Stimulated activated CD4-positive, alpha-beta T cell treated with anti-CD3 and anti-CD28 coated beads, Interleukin-1b, Interleukin-23, amount 100 ng/mL, for 1 hour (primary cell): ENCODE measurements at places on chromosomes 3 and 15.

- DNase-seq, result no peak
Observed at GRCh38 chr15:31392761-31393401, 66.2 kb downstream of the KLF13 start.

- DNase-seq, result no peak
Observed at GRCh38 chr3:161549261-161549660, 52.7 kb downstream of the OTOL1 start.

GRCh38 chr3:112759681-112760080 lies 87.0 kb downstream of the CD200R1L start:
- no peak for DNase-seq

- no peak for DNase-seq
Observed at GRCh38 chr15:81475926-81476325, 101.9 kb upstream of the TMC3 start.

- DNase-seq, result no peak
Observed at GRCh38 chr3:122974764-122975162, 52.8 kb downstream of the SEMA5B start.

GRCh38 chr3:132368962-132369361 lies 48.3 kb upstream of the DNAJC13 start:
- DNase-seq, result no peak

DNA sequence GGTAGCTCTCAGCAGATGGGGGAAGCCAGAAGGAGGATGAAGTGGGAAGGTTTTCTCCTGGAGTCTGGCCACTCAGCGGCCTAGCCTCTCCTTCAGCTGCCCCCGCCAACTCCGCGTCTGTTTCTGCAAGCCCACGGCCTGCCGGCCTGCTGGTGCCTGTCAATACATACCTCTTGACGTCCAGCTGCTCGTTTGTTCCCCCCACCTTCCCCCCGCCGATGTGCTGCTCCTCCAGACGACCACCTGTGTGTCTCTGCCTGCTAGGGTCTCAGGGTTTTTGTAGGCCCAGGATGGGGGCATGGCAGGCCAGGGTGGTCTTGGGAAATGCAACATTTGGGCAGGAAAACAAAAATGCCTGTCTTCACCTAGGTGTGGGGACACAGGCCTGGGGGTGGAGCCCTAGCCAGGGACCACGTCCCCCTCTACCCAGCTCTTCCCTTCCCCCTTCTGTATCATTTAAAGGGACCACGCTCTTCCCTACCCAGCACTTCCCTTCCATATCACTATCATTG lies 137.8 kb downstream of the ALCAM start:
- DNase-seq, result no peak

DNA sequence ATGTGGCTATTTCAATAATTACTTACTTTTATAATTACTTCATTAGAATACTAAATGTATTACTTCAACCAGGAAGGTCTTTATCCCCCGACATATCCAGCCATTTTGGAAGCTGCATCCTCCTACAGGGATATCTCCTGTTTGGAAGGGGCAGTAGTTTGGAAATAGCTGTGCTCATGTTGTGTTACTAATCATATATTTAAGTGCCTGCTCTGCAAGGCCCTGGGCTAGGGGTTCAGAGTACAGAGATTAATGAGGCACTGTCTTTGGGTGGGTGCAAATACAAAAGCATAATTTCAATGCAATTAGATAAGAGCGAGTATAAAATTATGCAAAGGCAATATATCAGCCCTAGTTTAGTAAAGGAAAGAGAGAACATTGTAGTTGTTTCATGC lies 146.3 kb upstream of the RARB start:
- DNase-seq, result no peak

- no peak for DNase-seq
Observed at GRCh38 chr15:92365084-92365483, 28.6 kb upstream of the ST8SIA2 start.

DNA sequence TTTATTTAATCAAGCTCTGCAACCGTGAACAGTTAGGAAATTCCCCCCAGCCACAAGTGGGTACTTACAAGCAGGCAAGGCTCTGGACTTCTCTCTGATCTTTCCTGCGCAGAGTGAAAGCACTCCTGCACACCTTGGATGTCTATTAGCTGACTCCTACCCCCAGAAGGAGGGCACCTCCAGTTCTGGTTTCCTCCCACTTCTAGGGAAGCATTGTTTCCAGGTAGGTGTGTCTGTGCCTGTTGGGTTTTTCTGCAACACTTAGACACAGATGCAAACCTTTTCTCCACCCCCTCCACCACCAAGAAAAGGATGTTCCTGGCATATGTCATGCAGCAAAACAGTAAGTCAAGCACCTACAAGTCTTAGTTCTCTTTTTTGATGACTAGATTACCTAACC lies at the start of gene ZBED2:
TSS of gene ZBED2 (minus strand) at position 115 of the 400 bp plus-strand sequence. CDS start 1,145 bp downstream, outside the sequence.
- DNase-seq, result no peak

- DNase-seq, result no peak
Observed at GRCh38 chr3:24047513-24047912, 102.4 kb downstream of the NR1D2 start.

GRCh38 chr3:74001436-74001835 lies 376.7 kb upstream of the PDZRN3 start:
- no peak for DNase-seq

DNA sequence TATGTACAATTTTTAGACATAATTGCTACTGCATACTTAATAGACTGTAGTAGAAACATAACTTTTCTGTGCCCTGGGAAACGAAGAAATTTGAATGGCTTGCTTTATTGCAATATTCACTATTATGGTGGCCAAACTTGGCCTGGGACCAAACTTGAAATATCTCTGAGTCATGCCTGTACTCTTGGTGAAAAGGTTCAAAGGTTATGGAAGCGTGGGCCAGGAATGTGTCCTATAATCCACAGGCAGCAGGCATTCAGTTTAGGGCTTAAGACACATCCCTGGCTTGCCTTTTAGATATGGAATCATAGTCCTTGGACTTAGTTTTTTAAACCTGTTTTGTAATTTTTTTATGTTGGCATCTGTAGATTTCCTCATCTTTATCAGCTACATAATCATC lies 124.3 kb downstream of the LRIG1 start:
- DNase-seq, result no peak

GRCh38 chr3:57043518-57043917 lies 16.9 kb upstream of the SPATA12 start:
- DNase-seq, result no peak

DNA sequence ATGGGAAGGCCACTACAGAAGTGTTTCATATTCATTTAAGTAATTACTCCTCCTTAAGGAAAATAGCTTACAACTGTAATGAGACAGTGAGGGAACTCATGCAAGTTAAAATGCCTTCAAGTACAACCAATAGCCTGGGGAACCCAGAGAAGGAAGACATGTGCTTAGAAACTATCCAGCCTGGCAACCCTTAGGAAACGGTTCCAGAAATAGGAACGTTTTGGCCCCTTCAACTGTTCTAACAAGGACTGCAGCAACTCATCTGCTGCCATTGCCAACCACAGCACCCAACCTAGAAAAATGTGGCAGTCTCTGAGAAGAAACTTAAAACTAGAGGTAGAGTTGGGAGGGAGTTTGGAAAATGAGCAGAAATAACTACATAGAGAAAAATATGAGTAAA lies 147.5 kb upstream of the STRIT1 start:
- DNase-seq, result no peak

DNA sequence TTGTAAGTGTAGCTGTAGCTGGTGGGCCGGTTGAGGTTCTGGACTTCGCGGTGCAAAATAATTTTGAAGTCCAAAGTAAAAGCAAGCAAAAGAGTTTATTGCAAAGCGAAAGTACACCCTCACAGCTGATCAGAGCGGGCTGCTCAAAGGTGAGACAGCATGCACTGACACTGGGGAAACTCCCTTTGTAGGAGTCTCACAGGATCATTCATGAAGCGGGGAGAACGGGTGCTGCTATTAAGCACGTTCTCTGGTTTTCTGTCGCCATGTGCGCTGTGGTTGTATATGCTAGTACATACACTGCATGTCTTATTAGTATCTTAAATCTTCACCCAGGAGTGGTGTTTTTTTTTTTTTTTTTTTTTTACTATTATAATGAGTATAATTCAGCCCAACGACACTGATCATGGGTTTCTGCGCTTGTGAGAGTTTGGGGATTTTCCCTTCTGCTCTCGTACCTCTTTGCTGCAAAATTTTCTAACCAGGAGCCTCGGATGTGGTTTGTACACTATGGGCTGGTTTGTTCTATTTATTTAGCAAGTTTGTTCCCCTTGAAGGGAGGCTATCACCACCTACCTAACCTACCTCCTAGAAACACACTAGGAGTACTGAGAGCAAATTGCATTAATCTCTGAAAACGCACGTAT lies 1.4 kb upstream of the AP4E1 start:
- peak; percentile 39 for DNase-seq

DNA sequence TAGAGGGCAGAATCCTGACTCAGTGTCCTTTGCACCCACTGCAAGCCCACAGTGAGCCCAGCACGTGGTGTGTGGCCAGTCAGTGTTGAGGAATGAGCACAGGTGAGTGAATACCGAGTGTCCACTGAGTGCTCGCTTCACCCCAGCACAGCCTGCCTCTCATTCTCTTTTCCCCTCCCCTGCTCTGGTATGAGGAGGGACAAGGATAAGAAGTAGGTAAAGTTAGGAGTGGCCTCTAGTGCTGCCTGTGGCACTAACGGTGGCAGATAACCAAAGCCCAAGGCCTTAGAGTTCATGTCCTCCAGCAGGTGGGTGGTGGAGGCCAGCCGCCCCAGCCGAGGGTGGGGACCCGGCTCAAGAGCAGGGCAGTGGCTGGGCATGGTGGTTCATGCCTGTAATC lies 38.0 kb downstream of the PRKCD start:
- DNase-seq, result no peak

GRCh38 chr15:69751566-69751965 lies 298.9 kb downstream of the RPLP1 start:
- no peak for DNase-seq

GRCh38 chr3:182941719-182942118 lies 38.6 kb downstream of the DCUN1D1 start:
- no peak for DNase-seq

GRCh38 chr3:164208048-164208447 lies 870.2 kb downstream of the SI start:
- DNase-seq, result no peak

DNA sequence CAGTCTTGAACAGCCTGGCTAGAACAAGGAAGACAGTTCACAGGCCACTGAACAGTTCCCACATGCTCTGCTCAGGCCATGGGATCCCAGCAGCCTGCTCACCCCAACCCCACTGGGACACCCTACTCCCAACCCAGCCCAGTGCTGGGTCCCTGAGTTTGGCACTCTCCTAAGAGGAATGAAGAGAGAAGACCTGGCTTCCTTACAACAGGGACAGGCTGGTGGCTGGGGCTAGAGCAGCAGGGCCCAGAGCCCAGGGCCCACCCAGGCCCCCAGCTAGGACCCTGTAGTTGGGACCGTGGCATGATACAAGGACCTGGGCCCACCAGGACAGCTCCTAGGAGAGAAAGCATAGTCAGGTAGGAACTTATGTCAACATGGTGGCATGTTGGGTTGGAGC lies 43.4 kb downstream of the SEMA3G start:
- no peak for DNase-seq

GRCh38 chr15:70149667-70150404 lies 52.1 kb upstream of the TLE3 start:
- no peak for DNase-seq

DNA sequence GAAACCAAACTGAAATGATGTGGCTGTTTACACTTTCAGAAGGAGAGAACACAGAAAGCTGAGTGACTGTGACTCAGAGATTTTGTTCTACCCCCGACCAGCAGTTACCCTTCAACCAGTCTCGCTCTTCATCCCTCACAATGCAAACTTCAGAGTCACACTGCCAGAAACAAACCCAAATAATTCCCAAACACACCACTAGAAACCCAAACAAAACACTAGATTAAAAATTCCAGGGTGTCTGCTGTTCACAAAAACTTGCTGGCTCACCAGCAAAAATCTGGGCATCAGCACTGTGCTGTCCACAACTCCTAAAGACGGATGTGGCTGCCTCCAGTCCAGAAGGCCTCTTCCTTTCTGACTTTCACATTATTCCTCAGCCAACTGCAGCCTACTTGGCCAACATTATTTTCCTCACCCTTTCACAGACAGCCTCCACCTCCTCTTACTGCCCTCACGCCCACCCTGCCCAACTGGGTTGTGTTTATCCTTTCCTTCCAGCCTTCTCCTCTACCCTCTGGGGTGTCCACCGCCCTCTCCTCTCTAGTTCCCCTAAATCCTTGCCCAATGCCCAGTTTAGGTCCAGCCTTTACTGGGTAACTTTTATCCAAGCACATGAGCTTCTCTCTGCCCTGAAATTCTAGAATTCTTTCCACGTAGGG lies 71.4 kb downstream of the MECOM start:
- no peak for DNase-seq

DNA sequence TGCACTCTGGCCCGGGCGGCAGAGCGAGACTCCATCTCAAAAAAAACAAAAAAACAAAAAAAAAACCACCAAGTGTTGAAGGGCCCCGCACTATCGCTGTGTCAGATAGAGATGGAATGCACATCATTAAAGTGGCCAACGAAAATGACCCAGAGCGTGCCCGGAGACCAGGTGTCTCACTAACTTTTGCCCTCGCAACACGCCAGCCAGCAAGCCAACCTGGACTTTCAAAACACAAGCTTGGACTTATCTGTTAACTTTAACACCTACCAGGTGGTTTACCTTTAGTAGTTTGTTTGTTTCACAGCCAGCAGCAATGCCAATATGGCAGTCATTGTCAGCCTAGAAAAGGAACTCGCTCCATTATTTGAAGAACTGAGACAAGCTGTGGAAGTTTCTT lies 28.6 kb downstream of the FAM174B start:
- DNase-seq, result no peak

GRCh38 chr15:81333363-81333762 lies 9.4 kb upstream of the STARD5 start:
- no peak for DNase-seq

DNA sequence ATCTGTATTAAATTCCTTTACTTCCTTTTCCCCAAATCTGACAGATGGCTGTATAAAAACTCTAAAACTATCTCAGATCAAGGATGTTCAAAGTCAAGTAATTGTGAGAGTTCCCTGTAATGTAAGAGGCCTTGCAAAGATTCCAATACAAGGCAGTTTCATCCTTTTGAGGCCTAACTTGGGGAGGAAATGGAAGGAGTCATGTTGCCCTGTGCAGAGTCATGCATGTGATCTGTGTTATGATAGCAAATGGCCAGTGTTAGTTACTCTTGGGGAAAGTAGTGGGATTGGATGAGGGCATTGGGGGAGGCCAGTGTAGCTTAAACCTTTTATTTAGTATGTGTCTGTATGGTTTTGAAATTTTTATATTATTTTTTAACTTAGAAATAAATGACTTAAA lies 23.7 kb upstream of the FBXL22 start:
- no peak for DNase-seq
